Activated naive CD4-positive, alpha-beta T cell treated with anti-CD3 and anti-CD28 coated beads, Interleukin-2, amount 50 U/mL, for 72 hours (primary cell): ENCODE measurements at places on chromosomes 5 and 9.
A peak's percentile ranks its signal among the peaks of the same experiment; 100 is the strongest.

DNA sequence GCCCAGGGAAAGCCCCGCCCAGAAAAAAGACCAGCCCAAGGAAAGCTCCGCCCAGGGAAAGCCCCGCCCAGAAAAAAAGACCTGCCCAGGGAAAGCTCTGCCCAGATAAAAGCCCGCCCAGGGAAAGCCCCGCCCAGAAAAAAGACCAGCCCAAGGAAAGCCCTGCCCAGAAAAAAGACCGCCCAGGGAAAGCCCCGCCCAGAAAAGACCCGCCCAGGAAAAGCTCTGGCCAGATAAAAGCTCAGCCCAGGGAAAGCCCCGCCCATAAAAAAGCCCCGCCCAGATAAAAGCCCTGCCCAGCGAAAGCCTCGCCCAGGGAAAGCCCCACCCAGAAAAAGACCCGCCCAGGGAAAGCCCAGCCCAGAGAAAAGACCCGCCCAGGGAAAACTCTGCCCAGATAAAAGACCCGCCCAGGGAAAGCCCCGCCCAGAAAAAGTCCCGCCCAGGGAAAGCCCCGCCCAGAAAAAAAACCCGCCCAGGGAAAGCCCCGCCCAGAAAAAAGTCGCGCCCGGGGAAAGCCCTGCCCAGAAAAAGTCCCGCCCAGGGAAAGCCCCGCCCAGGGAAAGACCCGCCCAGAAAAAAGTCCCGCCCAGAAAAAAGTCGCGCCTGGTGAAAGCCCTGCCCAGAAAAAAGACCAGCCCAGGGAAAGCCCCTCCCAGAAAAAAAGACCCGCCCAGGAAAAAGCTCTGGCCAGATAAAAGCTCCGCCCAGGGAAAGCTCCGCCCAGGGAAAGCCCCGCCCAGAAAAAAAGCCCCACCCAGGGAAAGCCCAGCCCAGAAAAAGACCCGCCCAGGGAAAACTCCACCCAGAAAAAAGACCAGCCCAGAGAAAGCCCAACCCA, 11.9 kb downstream of the GRIN1 start:
- DNase-seq, result peak; percentile 89

- no peak for DNase-seq
Observed at GRCh38 chr5:139733698-139734538, 61.7 kb upstream of the PSD2 start.

GRCh38 chr9:97384406-97385262, 27.3 kb upstream of the TDRD7 start:
- DNase-seq, result no peak

GRCh38 chr9:85599540-85600105, 142.1 kb downstream of the AGTPBP1 start:
- DNase-seq, result no peak

DNA sequence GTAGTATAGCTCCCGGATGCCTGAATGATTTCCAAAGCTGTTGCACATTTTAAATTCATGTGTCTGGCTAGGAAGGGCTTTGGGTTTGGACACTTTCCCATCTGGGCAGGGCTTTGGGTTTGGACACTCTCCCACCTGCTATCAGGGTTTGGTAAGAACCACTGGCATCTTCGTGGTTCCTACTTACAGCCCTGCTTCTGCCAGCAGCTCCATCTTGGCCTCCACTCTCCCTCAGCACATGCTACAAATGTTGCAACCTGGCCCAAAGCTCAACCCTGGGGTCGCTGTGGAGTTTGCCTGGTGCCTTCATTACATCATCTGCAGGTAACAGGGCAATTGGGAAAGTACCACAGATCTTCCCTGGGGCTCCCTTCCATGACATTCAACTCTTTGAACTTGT, 3.5 kb downstream of the TMCO6 start:
- DNase-seq, result no peak
